ENCODE measurements at places on chromosomes 1 and 21. TPM values are rescaled to one million over a fixed set of nuclear protein-coding genes. Genes with fewer than 3 reads are reported as not detected.

Gene PCP4
- total RNA-seq: not detected

Gene PPM1J
- total RNA-seq: 0.64 TPM

Gene PGM1
- 53.8 TPM for total RNA-seq

Gene NKAIN1
- total RNA-seq: not detected

- H3K27me3 ChIP-seq: no peaks in the 10 kb centered on the region
- no peak overlapping the region for H3K27ac ChIP-seq
- H3K4me3 ChIP-seq: no peak overlapping the region
- DNase-seq: no peak
Observed at GRCh38 chr21:31387560-31388186, 43.6 kb upstream of the TIAM1 start.

DNA sequence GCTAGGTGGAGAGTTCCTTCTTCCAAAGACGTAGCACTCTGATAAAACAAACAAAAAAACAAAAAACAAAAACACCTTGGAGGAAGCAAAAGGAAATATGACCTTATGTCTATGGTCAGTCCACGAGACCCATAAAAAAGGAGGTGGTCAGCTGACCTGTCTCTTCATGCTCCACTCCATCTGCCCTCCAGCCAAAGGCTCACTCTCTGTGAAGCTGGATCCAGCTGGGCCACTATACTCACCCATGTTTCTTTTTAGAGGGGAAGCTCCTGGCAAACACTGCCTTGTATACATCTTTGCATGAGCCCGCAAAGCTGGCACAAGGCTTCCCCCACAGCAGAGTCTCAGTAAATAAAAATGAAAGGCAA lies 126.1 kb upstream of the CACHD1 start:
- H3K36me3 ChIP-seq: no peaks in the 10 kb centered on the region
- H3K27me3 ChIP-seq: no peaks in the 10 kb centered on the region
- DNase-seq: no peak
- H3K4me1 ChIP-seq: no peaks in the 10 kb centered on the region
- H3K4me3 ChIP-seq: no peak overlapping the region

- H3K4me1 ChIP-seq: no peaks in the 10 kb centered on the region
- H3K36me3 ChIP-seq: no peaks in the 10 kb centered on the region
- no peak for DNase-seq
- H3K27ac ChIP-seq: no peak overlapping the region
Observed at GRCh38 chr1:222970040-222970439, 155.2 kb downstream of the DISP1 start.

DNA sequence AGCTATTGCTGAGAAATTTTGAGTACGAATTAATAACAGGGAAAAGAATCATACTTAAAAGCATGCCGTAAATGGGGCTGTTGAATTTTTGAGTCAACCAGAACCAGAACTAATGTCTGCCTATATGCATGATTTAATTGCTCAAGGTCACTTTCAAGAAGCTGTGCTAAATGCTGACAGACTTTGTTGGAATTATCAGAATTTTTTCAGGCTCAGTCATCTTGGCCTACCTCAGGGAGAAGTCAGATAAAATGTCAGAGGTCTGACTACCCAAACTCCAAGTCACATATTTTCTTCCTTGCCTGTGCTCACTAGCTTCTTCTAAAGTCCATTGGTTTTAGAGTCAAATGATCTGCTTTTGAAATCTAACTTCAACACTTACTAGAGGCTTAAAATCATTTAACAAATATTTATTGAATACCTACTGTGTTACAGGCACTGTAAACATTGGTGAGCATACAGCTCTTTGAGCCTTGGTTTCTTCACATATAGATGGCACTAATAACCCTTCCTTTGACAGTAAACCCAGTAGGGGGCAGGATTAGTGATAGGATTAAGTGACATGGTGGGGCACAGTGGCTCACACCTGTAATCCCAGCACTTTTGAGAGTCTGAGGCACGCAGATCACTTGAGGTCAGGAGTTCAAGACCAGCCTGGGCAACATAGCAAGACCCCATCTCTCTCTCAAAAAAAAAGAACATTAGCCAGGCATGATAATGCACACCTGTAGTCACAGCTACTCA lies 121.2 kb upstream of the SLC44A3 start:
- no peaks in the 10 kb centered on the region for H3K4me1 ChIP-seq
- no peaks in the 10 kb centered on the region for H3K27me3 ChIP-seq
- no peak overlapping the region for H3K27ac ChIP-seq
- no peak for DNase-seq
- H3K4me3 ChIP-seq: no peak overlapping the region
- H3K36me3 ChIP-seq: no peaks in the 10 kb centered on the region

GRCh38 chr1:229273507-229274232 lies 2.8 kb downstream of the RAB4A start:
- H3K36me3 ChIP-seq: peaks cover 4% of the 10 kb centered on the region
- no peaks in the 10 kb centered on the region for H3K27me3 ChIP-seq
- H3K4me1 ChIP-seq: peaks cover 12% of the 10 kb centered on the region
- H3K4me3 ChIP-seq: no peak overlapping the region
- DNase-seq: no peak

All from lung (tissue), 17 donors.